Thoracic aorta endothelial cell (primary cell): ENCODE measurements at places on chromosomes 12 and 14. TPM values are rescaled to one million over a fixed set of nuclear protein-coding genes. Genes with fewer than 3 reads are reported as not detected.

The OR6C75 gene
- total RNA-seq: not detected in 2 replicates

The GYS2 gene
- not detected in 2 replicates for total RNA-seq

The AICDA gene
- not detected in 2 replicates for total RNA-seq

The BDKRB1 gene
- not detected in 2 replicates for total RNA-seq

The HOXC9 gene
- total RNA-seq: 0.22 TPM in 1 of 2 replicates, not detected in the other

The JKAMP gene
- 88.8 and 94.3 TPM in 2 replicates for total RNA-seq

The REP15 gene
- 6.3 and 6.6 TPM in 2 replicates for total RNA-seq
